ENCODE measurements at places on chromosomes 16 and 17.
A peak's percentile ranks its signal among the peaks of the same experiment; 100 is the strongest.

- no peaks in the 10 kb centered on the region for H3K36me3 ChIP-seq
- no peak overlapping the region for H3K27ac ChIP-seq
- H3K4me3 ChIP-seq: no peak overlapping the region
- no peak for DNase-seq
- H3K27me3 ChIP-seq: no peaks in the 10 kb centered on the region
These were observed 43.8 kb downstream of the PIPOX start for GRCh38 chr17:29086628-29087332.

DNA sequence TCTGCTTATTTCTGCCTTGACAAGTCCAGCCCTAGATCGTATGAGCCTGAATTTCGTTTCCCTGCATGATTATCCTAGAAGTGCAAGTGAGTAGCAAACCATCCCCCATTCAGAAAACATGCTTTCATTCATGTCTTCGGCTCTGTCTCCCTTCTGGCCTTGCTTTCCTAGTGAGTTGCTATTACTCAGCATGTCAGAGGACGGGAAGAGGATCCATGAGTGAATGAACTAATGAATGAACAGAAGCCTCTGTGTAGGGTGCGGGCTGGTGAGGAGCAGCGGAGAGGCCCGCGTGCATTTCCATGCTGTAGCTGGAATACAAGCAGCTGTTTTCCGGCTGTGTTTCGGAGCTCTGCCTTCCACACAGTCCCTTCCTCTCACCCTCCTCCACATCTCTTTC lies 155.7 kb upstream of the NOL11 start:
- no peaks in the 10 kb centered on the region for H3K36me3 ChIP-seq
- no peak for DNase-seq
- H3K27ac ChIP-seq: no peak overlapping the region
- H3K27me3 ChIP-seq: no peaks in the 10 kb centered on the region
- H3K4me3 ChIP-seq: no peak overlapping the region

GRCh38 chr17:48571826-48572417 lies 6.2 kb downstream of the HOXB4 start:
- no peaks in the 10 kb centered on the region for H3K4me1 ChIP-seq
- no peak overlapping the region for H3K4me3 ChIP-seq
- no peaks in the 10 kb centered on the region for H3K27me3 ChIP-seq
- H3K36me3 ChIP-seq: no peaks in the 10 kb centered on the region
- peak overlapping the region; percentile 79 for H3K27ac ChIP-seq

GRCh38 chr17:60729854-60730253 lies 52.2 kb downstream of the BCAS3 start:
- no peak overlapping the region for H3K4me3 ChIP-seq
- H3K27me3 ChIP-seq: no peaks in the 10 kb centered on the region
- no peak for DNase-seq
- H3K36me3 ChIP-seq: no peaks in the 10 kb centered on the region
- H3K4me1 ChIP-seq: no peaks in the 10 kb centered on the region

DNA sequence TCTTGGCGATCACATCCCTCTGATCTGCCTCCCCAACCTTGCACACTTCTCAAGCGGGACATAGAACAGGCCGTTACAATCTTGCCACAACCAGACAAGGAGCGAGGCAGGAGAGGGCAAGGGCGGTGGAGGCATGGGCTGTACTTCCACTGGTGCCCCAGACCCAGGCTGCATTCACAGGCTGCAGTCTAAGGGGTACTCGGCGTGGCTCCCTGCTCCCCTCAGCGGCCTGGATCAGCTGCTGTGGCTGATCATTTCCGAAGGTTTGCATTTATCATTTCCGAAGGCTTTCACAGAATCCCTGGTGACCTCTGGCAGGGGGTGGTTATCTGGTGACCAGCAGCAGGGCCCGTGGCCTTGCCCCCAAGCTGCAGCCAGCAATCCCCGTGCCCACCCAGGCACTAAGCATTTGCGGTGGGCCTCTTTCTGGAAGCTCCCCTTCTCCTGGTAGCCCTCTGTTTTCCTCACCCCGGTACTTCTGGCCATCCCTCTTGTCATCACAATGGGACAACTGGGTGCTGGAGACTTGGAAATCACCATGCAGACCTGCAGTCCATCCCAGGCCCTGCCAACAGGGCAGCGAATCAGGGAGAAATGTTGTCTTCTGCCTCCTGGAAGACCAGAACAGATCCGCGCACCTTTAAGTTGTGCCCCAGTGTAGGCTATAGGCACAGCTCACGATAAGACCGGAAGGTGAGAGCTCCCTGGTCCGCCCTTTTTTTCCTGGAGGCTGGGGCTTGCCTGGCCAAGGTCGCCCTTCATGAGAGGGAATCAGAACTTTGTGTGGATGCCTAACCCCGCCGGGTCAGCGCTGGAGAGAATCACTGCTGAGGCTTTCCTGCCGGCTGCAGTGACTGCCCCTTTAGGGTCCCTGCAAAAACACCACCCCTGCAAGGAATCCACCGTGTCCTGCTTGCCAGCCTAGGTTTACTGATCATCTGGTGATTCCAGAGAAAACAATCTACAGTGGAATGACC lies 1739.1 kb downstream of the TP53TG3F start:
- H3K4me1 ChIP-seq: no peaks in the 10 kb centered on the region
- no peaks in the 10 kb centered on the region for H3K36me3 ChIP-seq

DNA sequence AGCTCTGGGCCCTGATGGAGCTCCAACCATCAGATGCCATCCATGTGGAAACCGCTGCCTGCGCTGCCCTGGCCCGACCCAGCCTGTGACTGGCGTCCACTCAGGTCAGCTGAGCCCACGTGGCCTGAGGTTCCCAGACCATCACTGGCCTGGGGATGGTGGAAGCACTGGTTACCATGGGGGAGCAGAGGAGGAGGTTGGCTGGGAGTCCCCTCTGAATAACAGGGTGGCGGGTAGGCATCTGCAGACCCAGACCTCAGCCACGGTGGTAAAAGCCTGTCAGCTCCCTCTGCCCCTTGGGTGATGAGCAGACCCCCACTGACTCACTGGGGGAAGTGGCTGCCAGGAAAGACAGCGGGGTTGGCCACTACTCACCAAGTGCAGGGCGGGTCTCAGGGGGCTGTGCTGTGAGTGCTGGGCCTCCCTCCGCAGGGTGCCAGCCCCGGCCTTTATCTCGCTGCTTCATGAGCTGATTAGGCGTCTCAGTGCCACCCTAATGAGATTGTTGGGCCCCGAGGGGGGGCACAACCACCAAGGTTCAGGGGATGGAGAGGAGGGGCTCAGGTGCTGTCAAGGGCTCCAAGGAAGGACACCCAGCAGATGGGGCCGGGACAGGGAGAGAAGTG lies at the start of gene PDE6G:
Gene PDE6G, minus strand, starts transcription at position 425 of the 626 bp plus-strand sequence. CDS start 3,237 bp downstream, outside the sequence.
- H3K27me3 ChIP-seq: no peaks in the 10 kb centered on the region
- DNase-seq: no peak
- no peaks in the 10 kb centered on the region for H3K36me3 ChIP-seq
- no peak within 1 kb of the TSS for H3K4me3 ChIP-seq

GRCh38 chr17:50051606-50052005 lies 4.3 kb upstream of the ITGA3 start:
- no peaks in the 10 kb centered on the region for H3K36me3 ChIP-seq
- H3K4me1 ChIP-seq: no peaks in the 10 kb centered on the region
- DNase-seq: no peak
- no peaks in the 10 kb centered on the region for H3K27me3 ChIP-seq
- no peak overlapping the region for H3K4me3 ChIP-seq

DNA sequence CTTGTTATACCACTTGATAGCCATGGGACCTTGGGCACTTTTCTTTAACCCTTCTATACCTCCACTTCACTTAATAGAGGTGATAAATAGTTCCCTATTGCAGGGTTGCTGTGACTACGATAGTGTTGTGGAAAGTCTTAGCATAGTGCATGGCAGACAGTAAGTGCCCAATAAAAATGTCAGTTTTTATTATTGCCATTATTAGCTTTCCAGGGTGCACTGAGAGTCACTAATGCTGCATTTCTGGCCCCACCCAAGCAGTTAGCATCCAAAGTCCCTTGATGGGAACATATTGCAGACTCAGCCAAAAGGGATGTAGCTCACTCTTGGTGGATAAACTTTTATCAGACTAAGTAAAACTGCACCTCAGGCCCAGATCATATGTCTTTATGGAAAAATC lies 41.5 kb upstream of the TEKT3 start:
- no peak overlapping the region for H3K4me3 ChIP-seq
- H3K27ac ChIP-seq: peak overlapping the region; percentile 29
- H3K4me1 ChIP-seq: peaks cover 4% of the 10 kb centered on the region

- peak overlapping the region; percentile 98 for H3K4me3 ChIP-seq
- DNase-seq: peak; percentile 95
- H3K4me1 ChIP-seq: no peaks in the 10 kb centered on the region
- peak overlapping the region; percentile 95 for H3K27ac ChIP-seq
These were observed 160.3 kb upstream of the ZNF267 start for GRCh38 chr16:31713071-31713944.

DNA sequence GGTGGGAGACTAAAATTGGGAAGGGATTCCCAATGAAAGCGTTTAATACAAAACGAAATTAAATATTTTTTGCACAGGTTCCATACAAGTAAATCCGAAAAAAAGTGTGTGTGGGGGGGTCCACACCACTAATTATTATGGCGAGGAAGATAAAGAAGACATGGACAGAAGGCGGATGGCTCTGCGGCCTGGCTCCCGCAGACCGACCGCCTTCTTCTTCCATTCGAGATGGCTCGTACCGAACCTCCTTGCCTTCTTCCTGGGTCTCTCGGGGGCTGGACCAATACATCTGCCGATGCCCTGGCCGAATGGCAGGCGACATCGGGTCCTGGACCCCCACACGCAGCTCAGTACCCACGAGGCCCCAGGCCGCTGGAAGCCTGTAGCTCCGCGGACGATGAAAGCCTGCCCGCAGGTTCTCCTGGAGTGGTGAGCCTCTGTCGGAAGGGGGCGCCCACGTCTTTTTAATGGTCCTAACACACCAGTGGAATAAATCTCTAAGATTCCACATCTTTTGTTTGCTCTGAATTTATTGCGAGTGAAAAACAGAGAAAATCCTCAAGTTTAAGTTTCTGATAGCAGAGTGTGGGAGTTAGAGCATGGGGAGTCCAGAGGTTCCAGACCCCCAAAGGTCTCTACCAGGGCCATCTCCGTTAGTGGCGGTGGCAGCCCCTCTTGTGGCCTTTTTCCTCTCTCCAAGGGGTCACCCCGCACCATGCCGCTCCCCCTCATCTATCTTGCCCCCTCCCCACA lies 1.4 kb downstream of the PRAC2 start:
- peaks cover 93% of the 10 kb centered on the region for H3K27me3 ChIP-seq
- no peak overlapping the region for H3K4me3 ChIP-seq

All from Peyer's patch (tissue), 4 donors.